ENCODE measurements at places on chromosomes 16 and 17. TPM values are rescaled to one million over a fixed set of nuclear protein-coding genes. Genes with fewer than 3 reads are reported as not detected.
A peak's percentile ranks its signal among the peaks of the same experiment; 100 is the strongest.

Gene ZNF287
- 6.3 TPM for total RNA-seq

Gene PDPR
- 33.3 TPM for total RNA-seq

Gene ATP2C2
- total RNA-seq, result not detected

Gene MSRB1
- 34.3 TPM for total RNA-seq

Gene CTRL
- 4.0 TPM for total RNA-seq

DNA sequence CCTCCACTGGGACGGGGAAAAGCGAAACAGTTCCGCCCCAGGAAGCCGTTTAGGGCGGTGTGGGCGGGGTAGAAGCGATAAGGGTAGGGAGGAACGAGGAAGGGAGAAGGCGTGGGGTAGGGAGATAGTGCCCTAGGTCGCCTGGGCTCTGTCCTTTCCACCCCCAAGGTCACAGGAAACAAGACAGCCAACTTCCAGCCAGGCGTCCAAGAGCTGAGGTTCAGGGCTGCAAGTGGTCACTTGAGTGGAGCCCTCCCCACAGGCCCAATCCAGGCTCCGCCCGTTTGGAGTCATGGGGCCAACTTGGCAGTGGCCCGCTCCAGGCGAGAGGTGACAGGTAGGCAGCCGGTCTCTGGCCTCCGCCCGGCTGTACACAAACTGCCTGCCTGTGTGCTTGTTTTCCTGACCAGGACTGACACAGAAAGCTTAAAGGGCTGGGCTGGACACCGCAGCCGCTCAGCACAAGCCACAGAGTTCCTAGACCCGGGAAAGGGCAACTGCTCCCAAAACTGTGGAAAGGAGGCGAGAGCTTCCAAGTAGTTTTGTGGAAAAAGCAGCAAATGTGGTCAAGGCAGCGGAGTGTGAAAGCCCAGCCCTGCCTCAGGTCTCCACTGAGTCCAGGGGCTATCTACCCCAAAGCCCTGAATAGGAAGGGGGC, at the start of gene RILP:
TSS of gene RILP (minus strand) at position 23 of the 658 bp plus-strand sequence. CDS start 62 bp downstream, outside the sequence.
- no peaks in the 10 kb centered on the region for H3K27me3 ChIP-seq
- peak; percentile 22 for ATAC-seq
- peaks cover 49% of the 10 kb centered on the region for H3K36me3 ChIP-seq

DNA sequence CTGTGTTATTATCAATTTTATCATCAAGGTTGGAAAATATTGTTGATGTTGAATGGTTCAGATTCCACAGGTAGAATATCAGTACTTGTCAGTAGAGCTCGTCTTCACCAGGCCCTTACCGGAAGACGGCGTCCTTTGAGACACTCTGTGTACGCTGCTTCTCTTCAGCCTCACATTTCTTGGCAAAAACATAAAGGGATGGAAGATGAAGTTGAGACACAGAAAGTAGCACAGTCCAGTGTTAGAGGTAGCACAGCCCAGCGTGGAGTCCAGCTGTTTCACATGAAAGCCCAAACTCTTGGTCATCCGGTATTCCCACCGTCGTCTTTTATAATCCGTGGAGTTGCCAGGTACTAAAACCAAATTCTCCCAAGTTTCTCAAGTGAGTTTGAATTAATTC, 30.4 kb downstream of the ATP2C2 start:
- H3K4me3 ChIP-seq, result no peak overlapping the region
- H3K27ac ChIP-seq, result no peak overlapping the region
- ATAC-seq, result no peak
- H3K36me3 ChIP-seq, result no peaks in the 10 kb centered on the region

DNA sequence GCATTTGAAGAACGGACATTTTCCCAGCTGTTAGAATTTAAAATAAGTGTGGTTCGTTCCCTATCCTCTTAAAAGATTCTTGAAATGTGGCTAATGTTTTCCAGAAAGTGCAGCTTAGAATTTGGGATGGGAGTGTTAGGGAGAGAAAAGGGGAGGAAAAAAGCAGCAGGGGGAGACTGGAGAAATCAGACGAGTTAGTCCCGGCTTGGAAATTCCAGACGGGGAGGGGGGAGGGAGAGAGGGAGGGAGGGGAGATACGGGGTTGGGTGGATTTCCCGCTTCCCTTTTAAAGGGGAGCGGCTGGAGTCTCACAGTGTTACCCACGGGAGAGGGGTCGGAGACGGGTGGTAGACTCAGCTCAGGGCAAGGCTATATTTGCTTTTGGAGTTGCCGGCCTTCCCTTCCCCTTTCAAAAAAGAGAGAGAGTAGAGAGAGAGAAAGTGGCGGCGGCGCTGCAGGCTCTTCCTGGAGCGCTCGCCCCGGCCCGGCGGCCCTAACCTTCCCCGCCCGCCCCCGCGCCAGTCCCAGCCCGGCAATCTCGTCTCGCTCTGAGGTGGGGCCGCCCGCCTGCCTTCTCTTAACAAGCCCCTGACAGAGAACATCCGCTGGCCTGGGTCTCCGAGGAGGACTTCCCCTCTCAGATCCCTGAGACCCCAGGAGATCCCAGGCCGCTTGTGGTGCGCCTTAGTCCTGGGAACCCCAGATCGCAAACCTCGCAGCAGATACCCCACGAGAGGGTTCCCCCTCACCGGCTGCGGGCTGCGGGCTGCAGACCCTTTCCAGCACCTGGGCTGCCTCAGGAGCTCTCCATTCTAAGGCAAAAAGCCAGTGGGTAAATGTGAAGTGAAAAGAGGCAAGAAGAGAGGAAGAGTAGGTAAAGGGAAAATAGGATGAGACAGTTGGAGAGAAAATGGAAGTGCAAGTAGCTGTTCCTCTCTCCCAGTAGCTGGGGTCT, 6.6 kb downstream of the IGF2BP1 start:
- no peak overlapping the region for H3K27ac ChIP-seq
- no peaks in the 10 kb centered on the region for H3K4me1 ChIP-seq
- H3K27me3 ChIP-seq, result peaks cover 78% of the 10 kb centered on the region
- no peak for ATAC-seq

GRCh38 chr17:75854101-75854748, 910 bp downstream of the WBP2 start:
- peaks cover 12% of the 10 kb centered on the region for H3K4me1 ChIP-seq
- ATAC-seq, result no peak
- H3K36me3 ChIP-seq, result peaks cover 35% of the 10 kb centered on the region
- H3K27me3 ChIP-seq, result no peaks in the 10 kb centered on the region

- peaks cover 5% of the 10 kb centered on the region for H3K36me3 ChIP-seq
- peak overlapping the region; percentile 86 for H3K27ac ChIP-seq
- peak overlapping the region; percentile 48 for H3K4me3 ChIP-seq
- H3K4me1 ChIP-seq, result peaks cover 42% of the 10 kb centered on the region
Measured at GRCh38 chr16:78961464-78961863, 639.1 kb downstream of the MAF start.

DNA sequence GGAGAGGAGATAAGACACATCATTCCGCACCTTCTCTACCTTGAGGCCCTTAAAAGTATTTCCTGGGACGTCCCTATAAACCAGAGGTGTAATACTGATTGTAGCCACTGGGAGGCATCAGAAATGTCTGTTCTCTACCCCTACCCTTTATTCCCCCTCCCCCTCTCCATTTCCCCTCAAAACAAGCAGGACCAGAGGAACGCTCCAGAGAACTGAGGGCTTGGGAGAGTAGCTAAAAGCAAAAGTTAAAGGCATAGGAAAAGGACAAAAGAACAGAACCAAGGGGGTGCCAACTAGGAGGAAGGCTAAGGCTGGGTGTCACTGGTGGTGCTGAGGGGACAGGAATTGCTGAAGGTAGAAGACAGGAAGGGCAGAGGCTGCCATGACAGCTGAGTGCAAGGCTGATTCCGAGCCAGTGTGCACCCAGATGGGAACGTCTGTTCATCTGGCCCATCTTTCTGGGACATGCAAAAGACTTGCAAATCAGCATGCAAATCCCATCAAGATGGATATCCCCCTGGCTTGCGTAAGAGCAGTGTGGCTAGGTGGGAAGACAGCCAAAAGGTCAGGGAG, 6.7 kb downstream of the CAMTA2 start:
- H3K4me3 ChIP-seq, result peak overlapping the region; percentile 31
- H3K36me3 ChIP-seq, result peaks cover 77% of the 10 kb centered on the region
- H3K4me1 ChIP-seq, result peaks cover 28% of the 10 kb centered on the region
- H3K27ac ChIP-seq, result peak overlapping the region; percentile 86

DNA sequence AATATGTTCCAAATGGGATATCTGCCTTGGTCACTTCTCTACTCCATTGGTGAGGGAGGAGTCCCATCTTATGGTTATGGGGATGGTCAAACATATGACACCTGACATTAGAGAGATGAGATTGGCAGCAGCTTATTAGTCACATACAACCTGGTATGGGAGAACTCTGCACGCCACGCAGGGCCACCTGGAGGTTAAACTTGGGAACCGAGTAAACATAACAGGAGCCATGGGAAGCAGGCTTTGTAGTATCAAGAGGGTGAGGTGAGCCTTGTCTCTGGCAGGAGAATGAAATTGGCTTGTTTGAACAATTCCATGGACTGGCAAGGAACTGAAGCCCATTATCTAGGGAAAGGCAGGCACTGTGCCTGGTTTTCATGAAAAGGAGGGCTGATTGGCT, 238.7 kb upstream of the ELAC2 start:
- H3K4me1 ChIP-seq, result no peaks in the 10 kb centered on the region
- H3K4me3 ChIP-seq, result no peak overlapping the region
- H3K36me3 ChIP-seq, result no peaks in the 10 kb centered on the region
- no peak for ATAC-seq
- no peak overlapping the region for H3K27ac ChIP-seq
- H3K27me3 ChIP-seq, result peaks cover 4% of the 10 kb centered on the region

DNA sequence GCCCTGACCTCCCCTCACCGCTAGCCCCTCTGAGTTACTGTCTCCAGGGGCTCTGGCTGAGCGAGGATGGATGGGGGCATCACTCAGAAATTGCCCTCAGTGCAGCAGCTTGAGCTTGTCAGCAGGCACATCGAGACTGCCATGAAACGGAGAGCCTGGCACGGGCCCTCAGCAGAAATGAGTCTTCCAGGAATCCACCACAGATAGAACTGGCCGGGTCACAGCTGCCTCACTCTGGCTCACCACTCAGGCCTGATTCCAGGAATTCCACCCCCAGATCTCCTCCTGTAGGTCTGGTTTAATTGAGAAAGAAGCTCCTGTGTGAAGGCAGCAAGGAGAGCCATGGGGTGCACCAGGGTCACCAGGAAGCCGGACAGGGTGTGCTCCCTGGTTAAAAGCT, 85.5 kb downstream of the GSG1L start:
- no peak for ATAC-seq
- H3K27ac ChIP-seq, result no peak overlapping the region
- peaks cover 9% of the 10 kb centered on the region for H3K27me3 ChIP-seq
- no peaks in the 10 kb centered on the region for H3K36me3 ChIP-seq
- no peak overlapping the region for H3K4me3 ChIP-seq

DNA sequence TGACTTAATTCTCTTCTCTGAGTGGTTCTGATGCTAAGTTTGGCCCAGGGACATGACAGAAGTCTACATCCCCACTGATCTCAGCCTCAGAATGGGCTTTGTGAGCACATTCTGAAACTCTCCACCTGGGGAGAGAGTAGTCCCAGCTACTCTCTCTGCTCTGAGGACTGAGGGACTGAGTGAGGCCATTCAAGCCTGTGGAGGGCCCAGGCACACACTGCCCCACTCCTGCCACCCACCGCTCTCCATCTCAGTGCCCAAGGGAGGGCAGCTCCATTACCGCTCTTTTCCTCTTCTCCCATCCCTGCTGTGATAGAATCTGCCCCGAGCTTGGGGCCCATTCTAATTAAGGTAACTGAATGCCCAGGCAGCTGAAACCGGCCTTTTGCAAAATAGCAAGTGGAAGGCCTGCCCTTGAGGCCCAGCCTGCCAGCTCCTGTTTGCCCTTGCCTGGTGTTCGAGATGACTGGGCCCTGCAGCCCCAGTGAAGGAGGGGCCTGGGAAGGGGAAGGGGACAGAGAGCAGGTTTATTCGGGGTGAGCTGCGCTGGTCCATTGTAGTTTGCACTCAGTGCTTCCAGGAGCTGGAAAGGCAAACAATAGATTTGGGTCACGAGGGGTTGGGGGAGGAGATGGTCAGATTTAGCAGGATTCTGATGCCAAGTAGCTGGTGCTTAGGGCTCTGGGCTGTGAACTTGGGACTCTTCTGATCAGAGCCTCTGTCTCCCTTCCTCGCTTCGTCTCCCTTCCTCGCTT, 76.2 kb downstream of the RAB11FIP4 start:
- no peaks in the 10 kb centered on the region for H3K4me1 ChIP-seq
- H3K36me3 ChIP-seq, result no peaks in the 10 kb centered on the region
- no peak overlapping the region for H3K4me3 ChIP-seq
- H3K27me3 ChIP-seq, result peaks cover 3% of the 10 kb centered on the region
- ATAC-seq, result peak; percentile 18

DNA sequence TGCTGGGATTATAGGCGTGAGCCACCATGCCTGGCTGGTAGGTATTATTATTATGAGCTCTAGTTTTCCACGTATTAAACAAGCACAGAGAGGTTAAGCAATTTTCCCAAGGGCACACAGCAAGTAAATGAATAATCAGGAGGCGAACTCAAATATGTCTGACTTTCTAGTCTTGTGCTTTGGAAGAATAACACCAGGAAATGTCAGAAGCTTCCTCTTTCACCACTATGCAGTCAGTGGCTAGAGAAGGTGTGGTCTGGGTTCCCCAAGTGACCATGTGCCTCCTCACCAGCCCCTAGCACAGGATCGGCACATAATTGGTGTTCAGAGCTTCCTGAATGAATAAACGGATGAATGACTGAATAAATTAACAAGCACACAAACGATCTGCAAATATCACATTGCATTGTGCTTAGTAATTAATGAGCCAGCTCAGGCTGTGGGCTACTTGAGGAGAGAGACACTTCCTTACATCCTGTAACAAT, 21.6 kb upstream of the SCNN1B start:
- H3K4me1 ChIP-seq, result no peaks in the 10 kb centered on the region
- H3K36me3 ChIP-seq, result no peaks in the 10 kb centered on the region
- H3K27ac ChIP-seq, result no peak overlapping the region
- H3K27me3 ChIP-seq, result peaks cover 35% of the 10 kb centered on the region
- no peak overlapping the region for H3K4me3 ChIP-seq

DNA sequence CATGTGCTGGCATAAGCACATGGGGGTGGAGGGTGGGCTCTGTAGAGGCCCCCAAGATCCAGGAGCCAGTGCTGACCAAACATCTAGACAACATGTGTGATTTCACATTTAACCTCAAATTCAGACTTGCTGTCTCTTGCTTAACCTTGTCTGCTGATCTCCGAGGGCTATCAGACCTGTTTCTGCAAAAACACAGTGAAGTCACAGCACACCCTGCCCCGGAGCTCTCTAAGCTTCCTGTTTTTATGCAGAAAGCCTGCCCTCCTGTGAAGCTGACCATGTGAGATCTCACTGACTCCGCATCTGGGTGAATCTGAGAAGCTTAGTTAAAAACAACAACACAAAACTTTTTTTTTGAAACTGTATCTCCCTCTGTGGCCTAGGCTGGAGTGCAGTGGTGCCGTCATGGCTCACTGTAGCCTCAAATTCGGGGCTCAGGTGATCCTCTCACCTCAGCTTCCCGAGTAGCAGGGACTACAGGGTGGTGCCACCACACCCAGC, 6.6 kb upstream of the DPEP2 start:
- no peaks in the 10 kb centered on the region for H3K36me3 ChIP-seq
- H3K27ac ChIP-seq, result peak overlapping the region; percentile 95
- H3K4me3 ChIP-seq, result peak overlapping the region; percentile 66
- peak; percentile 90 for ATAC-seq
- no peaks in the 10 kb centered on the region for H3K27me3 ChIP-seq

All from activated T-helper 17 cell treated with anti-CD3 and anti-CD28 coated beads, Interleukin-2, amount 50 U/mL, for 72 hours (primary cell).